ENCODE measurements at places on chromosomes 4 and X.
A peak's percentile ranks its signal among the peaks of the same experiment; 100 is the strongest.

GRCh38 chr4:121669163-121669550 lies 27.6 kb downstream of the ANXA5 start:
- H3K27ac ChIP-seq: no peak overlapping the region
- no peaks in the 10 kb centered on the region for H3K4me1 ChIP-seq
- no peak for DNase-seq
- H3K36me3 ChIP-seq: peaks cover 73% of the 10 kb centered on the region
- H3K27me3 ChIP-seq: no peaks in the 10 kb centered on the region

DNA sequence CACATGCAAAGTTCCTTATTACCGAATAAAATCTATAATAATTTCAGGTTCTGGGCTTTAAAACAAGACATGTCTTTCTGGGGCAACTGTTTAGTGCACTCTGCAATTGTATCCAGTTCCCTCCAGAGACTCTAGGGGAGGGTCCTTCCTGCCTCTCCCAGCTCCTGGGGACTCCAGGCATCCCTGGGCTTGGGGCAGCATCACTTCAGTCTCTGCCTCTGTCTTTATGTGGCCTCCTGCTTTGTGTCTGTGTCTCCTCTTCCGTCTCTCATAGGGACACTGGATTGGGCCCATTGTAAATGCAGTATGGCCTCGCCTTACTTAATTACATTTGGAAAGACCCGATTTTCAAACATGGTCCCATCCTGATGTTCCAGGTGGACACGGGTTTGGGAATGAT lies 10.9 kb upstream of the ASMTL start:
- H3K4me3 ChIP-seq: no peak overlapping the region
- H3K27ac ChIP-seq: no peak overlapping the region
- H3K4me1 ChIP-seq: no peaks in the 10 kb centered on the region

GRCh38 chrX:103356858-103357257 lies 552 bp downstream of the TCEAL9 start:
- H3K36me3 ChIP-seq: no peaks in the 10 kb centered on the region
- H3K4me1 ChIP-seq: no peaks in the 10 kb centered on the region

DNA sequence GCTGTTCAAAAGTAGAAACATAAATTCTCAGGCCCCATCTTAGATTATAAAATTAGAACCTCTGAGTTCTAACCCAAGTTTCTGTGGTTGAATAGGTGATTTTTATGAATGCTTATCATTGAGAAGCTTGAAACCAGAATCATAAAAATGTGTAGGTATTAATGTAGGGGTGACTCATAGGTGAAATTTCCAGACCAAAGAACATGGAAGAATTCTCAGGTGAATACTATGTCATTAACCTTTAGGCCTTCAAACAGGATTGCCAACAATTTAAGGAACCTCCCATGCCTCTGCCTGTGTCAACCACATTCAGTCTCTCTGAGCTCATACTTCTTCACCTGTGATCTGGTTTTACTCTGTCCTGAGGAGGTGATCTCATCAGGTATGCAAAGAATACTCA lies 177.8 kb downstream of the NPFFR2 start:
- H3K4me3 ChIP-seq: no peak overlapping the region
- H3K4me1 ChIP-seq: no peaks in the 10 kb centered on the region
- no peaks in the 10 kb centered on the region for H3K27me3 ChIP-seq
- no peak for DNase-seq

DNA sequence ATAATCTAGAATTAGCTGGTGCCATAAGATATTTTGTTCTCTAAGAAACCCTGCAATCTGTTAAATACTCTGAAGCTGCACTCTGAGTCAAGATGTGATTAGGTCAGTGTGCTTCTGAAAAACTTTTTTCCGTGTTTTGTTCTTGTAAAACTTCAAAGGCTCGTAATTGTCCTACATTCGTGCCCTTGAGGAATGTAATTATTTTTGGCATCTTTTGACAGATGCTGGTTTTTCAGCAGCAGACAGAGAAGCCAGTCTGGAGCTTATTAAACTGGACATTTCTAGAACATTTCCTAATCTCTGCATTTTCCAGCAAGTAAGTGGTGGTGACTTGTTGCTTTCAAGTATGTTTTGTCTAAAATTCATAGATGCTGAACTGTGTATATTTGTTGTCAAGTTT lies 36.8 kb upstream of the TADA2B start:
- peaks cover 55% of the 10 kb centered on the region for H3K36me3 ChIP-seq
- H3K27ac ChIP-seq: no peak overlapping the region
- no peak overlapping the region for H3K4me3 ChIP-seq
- no peaks in the 10 kb centered on the region for H3K27me3 ChIP-seq
- no peaks in the 10 kb centered on the region for H3K4me1 ChIP-seq
- DNase-seq: no peak

DNA sequence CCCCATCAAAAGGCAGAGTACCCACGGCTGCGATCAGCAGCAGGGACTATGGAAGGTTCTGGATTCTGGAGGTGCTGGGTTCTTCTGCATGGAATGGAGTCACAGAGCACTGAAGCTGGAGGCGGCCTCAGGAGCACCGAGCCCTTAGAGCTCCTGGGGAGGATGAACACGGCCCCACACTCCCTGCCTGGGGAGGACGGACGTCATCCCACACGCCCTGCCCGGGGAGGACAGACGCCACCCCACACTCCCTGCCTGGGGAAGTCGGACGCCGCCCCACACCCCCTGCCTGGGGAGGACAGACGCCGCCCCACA lies 9.9 kb downstream of the LRPAP1 start:
- H3K4me1 ChIP-seq: no peaks in the 10 kb centered on the region
- peaks cover 81% of the 10 kb centered on the region for H3K36me3 ChIP-seq
- no peak overlapping the region for H3K4me3 ChIP-seq
- H3K27ac ChIP-seq: no peak overlapping the region
- no peaks in the 10 kb centered on the region for H3K27me3 ChIP-seq
- DNase-seq: no peak

DNA sequence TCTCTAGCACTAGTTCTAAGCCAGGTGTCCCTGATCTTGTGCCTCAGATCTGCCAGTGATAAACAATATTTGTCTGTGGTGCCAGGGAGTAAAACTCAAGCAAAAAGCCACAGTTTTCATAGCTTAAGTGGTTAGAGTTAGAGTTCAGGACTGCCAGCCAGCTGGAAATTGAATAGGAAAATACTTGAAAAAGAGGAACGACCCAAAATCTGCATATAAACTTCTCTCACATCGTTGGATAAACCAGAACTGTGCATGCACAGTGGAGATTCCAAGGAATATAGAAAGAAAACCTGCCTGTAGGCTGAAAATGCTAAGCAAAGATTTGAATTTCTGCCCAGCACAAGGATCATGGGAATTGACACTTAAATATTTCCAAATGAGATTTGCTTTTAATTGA lies 35.0 kb upstream of the GNPDA2 start:
- no peaks in the 10 kb centered on the region for H3K27me3 ChIP-seq
- H3K4me3 ChIP-seq: no peak overlapping the region
- H3K27ac ChIP-seq: peak overlapping the region; percentile 37
- no peaks in the 10 kb centered on the region for H3K36me3 ChIP-seq

DNA sequence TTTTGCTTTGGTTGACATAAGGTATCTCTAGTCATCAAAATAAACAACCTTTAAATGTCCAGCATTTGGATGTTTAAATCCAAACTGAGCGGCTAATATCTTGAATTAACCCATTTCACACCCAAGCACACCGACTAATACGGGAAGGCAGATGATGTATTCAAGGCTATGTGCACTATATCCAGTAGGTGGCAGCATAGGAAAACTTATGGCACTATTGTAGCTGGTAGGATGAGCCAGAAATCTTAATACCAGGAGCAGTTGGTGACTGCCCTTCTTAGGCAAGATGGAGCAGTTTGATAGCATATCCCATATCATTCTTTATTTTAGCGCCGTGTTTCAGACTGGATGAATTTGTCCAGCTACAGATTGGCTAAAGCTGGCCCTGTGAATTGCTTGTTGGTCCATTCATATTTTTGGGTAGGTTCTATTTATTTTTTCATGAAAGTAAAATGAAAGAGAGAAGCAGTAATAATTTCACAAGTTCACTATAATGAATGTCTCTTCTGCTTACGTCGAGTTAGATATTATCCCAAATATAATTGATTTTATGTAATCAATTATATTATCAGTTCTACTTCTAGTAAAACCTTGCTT lies 24.4 kb downstream of the UCHL1 start:
- DNase-seq: no peak
- no peak overlapping the region for H3K4me3 ChIP-seq
- no peak overlapping the region for H3K27ac ChIP-seq
- no peaks in the 10 kb centered on the region for H3K27me3 ChIP-seq
- H3K4me1 ChIP-seq: no peaks in the 10 kb centered on the region

GRCh38 chr4:98508829-98509598 lies 149.4 kb downstream of the TSPAN5 start:
- no peaks in the 10 kb centered on the region for H3K4me1 ChIP-seq
- no peak for DNase-seq
- H3K27ac ChIP-seq: no peak overlapping the region
- no peaks in the 10 kb centered on the region for H3K36me3 ChIP-seq
